GF-D8 (cell line): ENCODE measurements at places on chromosomes 6 and 20.
A peak's percentile ranks its signal among the peaks of the same experiment; 100 is the strongest.

DNA sequence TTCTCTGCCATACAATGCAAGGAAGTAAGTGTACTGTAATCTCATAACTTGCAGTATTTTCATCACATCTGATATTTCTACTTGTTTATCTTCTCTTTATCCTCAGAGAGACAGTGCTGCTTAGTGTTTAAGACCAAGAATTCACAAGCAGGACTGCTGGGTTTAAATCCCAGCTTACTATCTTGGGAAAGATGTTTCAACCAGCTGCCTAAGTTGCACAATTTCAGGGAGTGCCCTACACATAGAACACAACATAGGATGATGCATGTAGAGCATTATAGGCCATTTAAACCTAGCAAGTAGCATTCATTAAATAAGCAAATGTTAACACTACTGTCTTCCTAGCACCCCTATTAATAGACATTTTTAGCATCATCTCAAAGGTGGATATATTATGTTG, 205.2 kb upstream of the CEP162 start:
- no peak for DNase-seq

GRCh38 chr6:145865175-145865574, 50.6 kb upstream of the FBXO30 start:
- no peak for DNase-seq

DNA sequence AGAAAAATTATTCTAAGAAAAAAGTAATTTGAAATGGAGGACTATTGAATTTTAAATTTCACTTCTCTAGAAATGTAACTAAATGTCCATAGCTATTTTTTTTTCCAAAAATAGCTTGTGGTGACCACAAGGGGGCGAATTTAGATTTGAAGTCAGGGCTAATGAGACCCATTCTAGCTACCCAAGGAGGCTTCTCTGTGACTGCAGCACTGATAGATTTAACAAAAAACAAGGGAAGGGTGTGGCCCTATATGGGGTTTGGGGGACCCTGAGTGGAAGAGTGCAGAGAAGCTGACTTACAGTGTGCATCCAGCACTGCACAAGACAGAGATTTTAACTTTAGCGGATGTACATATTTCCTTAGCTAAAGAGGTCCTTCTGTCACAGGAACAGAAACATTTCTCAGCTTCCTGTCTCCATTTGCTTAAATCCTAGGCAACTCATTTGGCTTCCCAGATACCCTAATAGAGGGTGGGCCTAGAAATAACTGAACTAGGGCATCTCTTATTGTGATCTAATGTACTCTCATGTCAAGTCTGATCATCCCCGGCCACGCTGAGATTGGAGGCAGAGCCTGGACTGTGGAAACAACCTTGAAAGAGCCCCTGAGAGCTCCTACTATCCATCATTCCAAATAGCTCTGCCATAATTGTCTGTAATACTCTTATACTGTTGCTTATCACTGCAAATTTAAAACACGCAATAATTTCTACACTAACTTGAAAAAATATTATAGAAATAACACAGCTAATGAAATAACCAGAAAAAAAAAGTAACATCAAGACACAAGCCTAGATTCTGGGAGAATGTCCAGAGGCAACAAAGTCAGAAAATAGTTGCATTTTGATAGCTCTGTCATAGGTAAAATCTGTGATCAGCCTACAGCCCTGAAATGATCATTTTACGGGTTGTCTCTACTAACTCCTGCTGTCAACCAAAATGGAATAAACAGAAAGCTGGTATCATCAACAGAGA, 93.6 kb downstream of the SNAP91 start:
- no peak for DNase-seq

- DNase-seq = no peak
Measured at GRCh38 chr6:137656735-137657134, 162.5 kb upstream of the OLIG3 start.

GRCh38 chr6:119162134-119162775, 83.8 kb upstream of the FAM184A start:
- DNase-seq = no peak

DNA sequence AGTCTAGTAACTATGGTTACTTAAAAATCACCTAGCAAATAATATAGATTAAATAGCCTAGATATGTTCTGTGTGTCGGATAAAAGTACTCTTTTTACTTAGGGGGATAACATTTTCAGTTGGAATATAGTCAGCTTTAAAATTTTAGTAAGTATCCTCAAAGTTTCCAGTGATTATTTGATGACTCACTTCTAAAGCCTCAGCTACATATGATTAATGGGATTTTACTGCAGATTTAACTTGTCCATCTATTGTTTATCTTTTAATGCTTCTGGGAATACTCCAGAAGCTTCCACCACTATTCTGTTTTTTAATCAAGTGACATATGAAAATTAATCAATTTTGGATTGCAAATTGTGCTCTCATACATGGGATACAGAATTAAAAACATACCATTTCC, 8.7 kb upstream of the TENT5A start:
- DNase-seq = no peak

GRCh38 chr6:161347125-161347524, 73.3 kb upstream of the AGPAT4 start:
- no peak for DNase-seq

DNA sequence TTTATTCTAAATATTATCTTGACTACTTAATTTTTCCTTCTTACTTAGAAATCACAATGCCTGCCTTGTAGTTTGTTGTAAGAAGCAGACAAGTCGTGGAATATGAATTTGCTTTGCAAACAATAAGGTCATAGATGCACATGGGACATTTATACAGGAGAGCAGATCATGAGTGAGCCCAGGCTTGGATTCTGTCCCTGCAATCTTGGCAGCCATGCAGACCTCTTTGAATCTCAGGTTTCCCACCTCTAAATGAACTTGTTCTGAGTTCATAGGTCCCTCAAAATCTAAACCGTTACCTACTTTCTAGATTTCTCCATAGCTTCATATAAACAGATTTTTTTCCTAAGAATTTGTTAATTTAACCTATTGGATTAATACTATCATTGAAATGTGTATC, 19.5 kb downstream of the KIAA0408 start:
- DNase-seq = no peak

DNA sequence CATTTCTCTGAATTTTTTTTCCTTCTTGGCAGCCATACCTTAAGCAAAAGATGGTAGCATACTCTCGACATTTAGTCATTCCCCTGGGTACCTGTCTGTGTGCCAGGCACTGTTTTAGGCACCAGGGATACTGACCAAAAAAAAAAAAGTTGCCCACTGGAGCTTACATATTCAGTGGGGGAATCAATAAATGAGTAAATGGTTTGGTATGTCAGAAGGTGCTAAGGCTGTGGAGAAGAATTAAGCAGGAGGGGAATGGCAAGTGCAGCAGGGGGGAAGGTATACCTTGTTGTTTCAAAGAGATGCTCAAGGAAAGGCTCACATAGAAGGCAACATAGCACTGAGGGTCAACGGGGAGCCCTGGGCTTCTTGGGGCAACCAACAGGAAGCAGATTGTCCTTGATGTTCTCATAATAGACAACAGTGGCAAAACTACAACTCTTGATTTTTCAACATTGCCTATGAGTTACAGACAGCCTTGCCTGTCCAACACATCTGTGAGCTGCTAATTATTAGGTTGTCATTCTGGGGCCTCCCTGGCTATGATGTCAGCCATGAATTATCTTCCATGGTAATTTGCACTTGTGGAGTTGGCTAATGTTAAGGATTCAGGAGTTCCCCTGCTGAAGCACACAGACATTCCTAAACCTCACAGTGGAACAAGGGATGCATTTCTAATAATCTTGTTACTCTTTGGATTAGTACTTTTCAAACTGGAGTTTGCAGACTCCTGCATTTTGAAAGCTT, 19.6 kb downstream of the NT5E start:
- DNase-seq = no peak

- DNase-seq = no peak
Measured at GRCh38 chr20:49905415-49906091, 9.8 kb downstream of the SPATA2 start.

GRCh38 chr6:101393251-101393828, at the start of gene GRIK2:
Gene GRIK2, plus strand, starts transcription at chr6:101393708.
- no peak for DNase-seq

GRCh38 chr20:9068841-9069663, at the start of gene PLCB4:
Gene PLCB4, plus strand, starts transcription at chr20:9069087. Its CDS starts 238,728 bp downstream, at chr20:9307815.
- DNase-seq = no peak

DNA sequence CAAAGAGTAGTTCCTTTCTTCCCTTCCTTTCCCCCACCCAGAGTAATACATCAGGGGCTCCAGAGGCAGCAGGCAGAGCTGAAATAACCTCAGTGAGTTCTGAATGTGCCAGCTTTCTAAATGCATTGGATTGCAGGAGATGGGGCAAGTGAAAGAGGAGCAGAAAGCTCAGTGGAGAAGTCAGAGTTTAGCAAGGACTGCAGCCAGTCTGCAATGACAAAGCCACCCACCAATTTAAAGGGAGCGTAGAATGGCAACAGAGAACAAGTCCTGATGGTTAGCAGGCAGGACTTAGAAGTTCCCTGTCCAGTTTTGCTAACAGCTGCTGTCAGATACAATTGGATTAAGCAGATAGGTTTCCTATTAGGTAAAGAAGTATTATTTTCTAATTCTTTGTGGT, 203.4 kb upstream of the RIN2 start:
- DNase-seq = no peak

DNA sequence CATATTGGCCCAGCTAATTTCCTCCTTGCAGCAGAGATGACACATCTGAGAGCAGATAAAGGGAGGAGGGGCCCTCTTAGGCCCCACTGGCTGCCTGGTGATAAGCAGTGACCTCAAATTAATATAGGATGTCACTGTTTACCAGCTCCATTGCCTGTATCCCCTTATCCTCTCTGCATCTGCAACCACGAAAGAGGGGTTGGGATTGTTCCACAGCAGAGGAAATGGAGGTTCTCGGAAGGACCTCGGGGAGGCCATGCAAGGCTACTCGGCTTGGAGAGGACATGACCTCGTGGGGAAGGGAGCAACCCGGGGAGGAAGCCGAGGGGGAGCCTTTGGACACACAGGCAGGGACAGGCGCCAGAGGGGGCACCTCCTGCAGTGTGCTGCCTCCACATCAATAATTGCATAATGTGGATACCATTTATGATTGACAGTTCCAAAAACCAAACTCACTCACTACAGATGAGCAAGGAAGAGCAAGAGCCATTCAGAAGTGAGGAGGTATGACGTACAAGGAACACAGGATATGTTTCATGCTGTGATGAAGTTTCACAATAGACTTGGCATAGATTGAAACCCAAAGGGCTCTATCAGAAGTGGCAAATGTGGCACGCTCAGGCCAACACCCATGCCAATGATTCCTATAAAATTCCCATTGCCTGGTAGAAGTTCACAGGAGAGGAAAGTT, 177.2 kb upstream of the RNF24 start:
- no peak for DNase-seq

DNA sequence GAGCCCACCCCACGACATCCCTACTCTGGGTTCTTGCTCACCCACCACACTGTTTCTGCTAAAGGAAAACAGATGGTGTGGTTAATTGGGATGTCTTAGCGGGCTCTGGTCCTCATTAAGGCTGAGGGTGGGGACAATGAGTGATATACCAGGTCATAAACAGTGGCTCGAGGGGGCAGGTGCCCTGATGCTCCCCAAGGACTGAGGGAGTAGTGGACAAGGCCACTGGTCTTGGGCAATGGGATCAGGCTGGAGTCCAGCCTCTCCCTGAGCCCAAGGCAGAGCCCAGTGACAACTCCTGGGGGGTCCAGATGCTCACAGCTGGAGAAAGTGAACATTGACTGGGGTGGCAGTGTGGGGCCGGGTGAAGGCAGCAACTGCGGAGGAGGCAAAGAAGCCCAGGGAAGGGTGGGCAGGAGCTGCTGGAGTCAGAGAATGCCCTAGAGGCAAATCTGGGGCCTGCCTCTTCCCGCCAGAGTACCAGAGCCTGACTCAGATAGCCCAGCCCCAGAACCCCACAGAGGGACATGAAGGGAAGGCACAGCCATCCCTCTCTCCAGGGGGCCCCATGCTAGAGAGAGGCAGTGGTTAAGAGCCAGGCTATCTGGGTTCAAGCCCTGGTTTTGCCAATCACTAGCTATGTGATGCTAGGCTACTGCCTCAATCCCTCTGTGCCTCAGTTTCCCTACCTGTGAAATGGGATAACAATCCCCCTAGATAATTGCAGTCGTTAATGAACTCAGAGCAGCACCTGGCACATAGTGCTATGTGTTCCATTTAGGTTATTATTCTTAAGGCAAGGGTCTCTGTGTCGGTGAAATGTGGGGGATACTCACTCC, 72.3 kb downstream of the MRPL14 start:
- DNase-seq = no peak

- no peak for DNase-seq
Measured at GRCh38 chr6:71383901-71384489, 95.4 kb downstream of the OGFRL1 start.

GRCh38 chr6:15824811-15825210, 162.0 kb upstream of the DTNBP1 start:
- no peak for DNase-seq

DNA sequence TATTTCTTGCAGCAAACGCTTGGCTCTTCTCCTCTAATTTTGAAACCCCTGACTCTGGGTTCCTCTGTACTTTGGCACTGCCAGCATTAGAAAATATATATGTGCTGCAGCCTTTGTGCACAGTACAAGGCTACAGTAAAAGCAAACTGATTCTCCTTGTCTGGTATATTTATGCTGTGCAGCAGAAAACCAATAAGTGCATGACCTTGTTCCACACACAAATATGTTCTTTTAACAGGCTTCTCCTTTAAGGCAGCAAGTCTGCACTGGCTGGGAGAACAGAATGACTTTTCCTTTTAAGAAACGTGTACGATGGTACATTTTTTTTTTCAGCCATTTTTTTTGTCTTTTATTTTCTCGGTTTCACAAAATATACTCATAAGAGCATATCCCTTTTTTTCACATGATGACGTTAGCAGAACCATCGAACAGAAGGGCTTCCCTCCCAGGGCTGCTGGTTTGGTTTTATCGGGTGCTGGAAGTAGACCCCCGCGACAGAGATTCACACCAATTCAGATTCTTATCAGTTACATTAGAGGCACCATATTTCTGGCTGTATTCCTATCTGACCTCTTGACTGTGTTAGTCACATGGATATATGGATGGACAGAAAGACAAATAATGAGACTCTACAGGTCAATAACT, 129.9 kb upstream of the ARID1B start:
- DNase-seq = no peak

- peak; percentile 64 for DNase-seq
Measured at GRCh38 chr20:62652041-62652893, 10.0 kb downstream of the SLCO4A1 start.

GRCh38 chr6:39520411-39520810, 197.9 kb upstream of the KCNK16 start:
- DNase-seq = no peak

- DNase-seq = no peak
Measured at GRCh38 chr20:7744411-7744810, 195.8 kb downstream of the HAO1 start.

- no peak for DNase-seq
Measured at GRCh38 chr6:146388736-146389364, 154.8 kb upstream of the RAB32 start.

DNA sequence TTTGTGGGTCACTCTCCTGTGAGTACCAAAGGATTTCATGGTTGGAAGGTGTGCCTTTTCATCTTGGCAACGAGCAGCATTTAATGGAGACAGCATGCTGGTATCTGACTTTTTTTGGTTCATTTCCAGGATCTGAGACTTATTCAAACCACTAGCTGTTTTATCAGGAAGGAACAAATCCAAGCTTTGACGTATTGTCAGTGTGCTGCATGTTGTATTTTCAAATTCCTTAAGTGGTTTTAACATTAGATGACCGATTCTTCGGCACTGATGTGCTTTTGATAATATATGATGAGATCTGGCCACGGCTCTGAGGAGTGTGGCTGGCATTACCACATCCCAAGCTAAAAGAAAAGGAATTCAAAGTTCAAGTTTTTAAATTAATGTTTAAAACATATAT, 6.4 kb downstream of the RMND1 start:
- DNase-seq = no peak
